ENCODE measurements at places on chromosomes 2 and 18.

DNA sequence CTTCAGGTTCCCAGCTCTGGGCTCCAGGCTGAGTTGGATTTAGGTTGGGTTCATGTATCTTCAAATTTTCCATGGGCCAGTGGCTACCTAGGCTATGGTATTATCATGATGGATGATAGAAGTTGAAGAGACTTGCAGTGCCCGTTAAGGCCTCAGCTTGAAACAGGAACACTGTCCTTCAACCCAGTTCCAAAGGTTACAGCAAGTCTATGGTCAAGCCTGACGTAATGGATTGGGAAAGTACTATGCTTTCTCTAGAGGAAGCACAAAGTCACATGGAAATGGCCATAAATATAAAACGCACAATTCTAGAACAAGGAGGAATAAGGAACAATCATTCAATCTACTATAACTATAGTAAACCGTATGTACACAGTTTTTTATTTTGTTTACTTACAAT is 593.2 kb downstream of the ZEB2 start:
- no peak for DNase-seq

GRCh38 chr2:190583507-190584337 is 49.2 kb upstream of the NEMP2 start:
- no peak for DNase-seq

DNA sequence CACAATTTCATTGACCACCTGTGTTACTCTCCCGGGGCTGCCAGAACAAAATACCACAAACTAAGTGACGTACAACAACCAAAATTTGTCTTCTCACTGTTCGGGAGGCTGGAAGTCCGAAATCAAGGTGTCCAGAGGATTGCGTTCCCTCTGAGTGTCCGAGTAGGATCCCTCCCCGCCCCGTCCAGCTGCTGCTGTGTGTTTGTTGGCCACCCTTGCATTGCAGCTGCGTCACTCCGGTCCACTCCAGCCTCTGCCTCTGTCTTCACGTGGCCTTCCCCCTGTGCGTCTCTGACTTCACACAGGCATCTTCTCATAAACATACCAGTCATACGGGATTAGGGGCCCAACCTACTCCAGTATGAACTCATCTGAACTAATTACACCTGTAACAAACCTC is 251.8 kb upstream of the SMIM21 start:
- no peak for DNase-seq

- DNase-seq = no peak
These were observed 19.0 kb downstream of the DYNC1I2 start for GRCh38 chr2:171706152-171706803.

GRCh38 chr18:43744960-43745745 is 467.9 kb upstream of the SYT4 start:
- DNase-seq = no peak

GRCh38 chr18:52401236-52401635 is 61.2 kb downstream of the DCC start:
- no peak for DNase-seq

DNA sequence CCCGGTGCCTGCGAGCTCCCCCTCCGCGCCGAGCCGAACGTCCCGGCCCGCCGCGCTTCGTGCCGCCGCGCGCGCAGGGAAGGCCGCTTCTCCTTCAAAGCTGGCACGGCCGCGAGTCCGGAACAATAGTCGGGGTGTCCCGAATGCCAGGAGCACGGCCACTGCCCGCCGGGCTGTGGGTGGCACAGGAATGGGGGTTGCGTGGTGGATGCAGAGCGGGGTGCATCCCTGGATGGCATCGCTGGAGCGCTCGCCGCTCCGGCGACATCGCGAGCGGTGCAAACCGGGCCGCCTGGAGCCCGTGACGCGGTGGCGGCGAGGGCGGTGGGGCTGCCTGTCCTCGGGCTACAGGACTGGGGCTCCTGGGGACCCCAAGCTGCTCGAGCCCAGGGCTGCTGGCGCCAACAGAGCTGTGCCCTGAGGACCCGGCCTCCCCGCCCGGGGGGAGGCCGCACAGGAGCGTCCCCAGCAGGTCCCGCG is 1.1 kb upstream of the SATB2 start:
- no peak for DNase-seq

DNA sequence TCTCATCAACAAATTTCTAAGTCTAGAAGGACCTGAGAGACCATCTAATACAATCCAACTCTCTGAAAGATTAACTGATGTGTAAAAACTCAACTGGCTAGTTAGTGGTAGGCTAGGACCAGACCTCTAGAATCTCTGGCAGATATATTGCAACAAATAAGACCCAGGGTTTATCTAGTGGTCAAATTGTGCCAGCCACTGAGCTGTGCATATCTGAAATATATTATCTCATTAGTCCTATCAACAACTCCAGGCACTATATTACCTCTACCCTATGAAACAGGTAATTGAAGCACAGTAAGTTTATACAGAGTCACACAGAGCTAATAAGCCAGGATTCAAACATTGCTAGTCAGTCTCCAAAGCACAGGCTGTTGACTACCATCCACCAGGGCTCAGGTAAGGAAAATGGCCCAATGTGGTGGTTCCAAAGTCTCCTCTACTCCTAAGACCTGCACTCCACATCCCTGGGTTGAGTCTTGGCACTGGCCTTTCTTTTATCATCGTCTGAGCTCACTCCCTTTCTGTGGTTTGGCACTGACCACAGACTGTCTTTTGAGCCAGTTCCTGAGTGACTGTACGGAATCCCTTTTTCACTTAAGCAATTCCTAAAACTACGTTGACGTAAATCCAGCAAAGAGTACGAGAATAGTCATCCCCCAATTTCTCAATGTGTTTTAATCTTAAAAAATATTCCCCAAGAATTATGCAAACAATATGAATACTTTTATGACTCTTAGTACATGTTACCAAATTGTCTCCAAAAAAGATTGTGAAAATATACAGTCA is 11.9 kb upstream of the PID1 start:
- no peak for DNase-seq

DNA sequence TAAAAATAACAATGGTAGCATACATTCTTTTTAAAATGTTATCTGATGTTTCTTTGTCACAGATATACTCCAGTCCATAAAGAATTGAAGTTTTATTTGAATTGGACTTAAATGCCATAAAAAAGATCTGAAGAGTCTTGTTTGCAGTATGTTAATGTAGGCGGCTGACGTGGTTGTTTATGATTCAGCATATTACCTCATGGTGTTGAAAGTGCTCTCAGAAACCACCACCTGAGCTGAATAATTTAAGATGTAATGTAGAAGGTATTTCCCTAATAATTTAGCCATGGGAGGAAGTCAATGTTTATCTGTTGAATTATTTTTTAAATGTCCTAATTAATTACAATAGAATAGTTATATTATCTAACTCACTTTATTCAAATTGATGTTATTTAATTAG is 58.6 kb upstream of the CHN1 start:
- no peak for DNase-seq

GRCh38 chr18:31598021-31598805 is 6.5 kb downstream of the TTR start:
- no peak for DNase-seq

DNA sequence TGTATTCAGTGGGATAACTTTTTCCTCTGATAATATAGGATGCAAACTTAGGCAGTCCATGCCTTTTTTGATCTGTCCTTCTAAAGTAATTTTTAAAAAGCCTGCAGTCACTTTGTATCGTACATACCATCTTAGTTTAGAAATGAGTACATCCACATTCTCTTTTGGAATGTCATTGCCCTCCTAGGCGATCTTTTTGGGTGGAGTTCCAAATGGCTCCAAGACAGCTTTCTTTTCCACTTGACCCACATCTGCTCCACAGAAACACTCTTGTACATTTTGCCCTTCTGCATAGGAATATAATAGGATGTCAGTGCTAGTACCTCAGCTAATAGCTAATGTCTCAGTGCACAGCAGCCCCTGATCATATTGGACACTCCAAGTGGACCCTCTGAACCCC is 21.8 kb upstream of the HTR2B start:
- DNase-seq = no peak

- DNase-seq = no peak
These were observed 144.1 kb downstream of the EVA1A start for GRCh38 chr2:75416420-75417342.

DNA sequence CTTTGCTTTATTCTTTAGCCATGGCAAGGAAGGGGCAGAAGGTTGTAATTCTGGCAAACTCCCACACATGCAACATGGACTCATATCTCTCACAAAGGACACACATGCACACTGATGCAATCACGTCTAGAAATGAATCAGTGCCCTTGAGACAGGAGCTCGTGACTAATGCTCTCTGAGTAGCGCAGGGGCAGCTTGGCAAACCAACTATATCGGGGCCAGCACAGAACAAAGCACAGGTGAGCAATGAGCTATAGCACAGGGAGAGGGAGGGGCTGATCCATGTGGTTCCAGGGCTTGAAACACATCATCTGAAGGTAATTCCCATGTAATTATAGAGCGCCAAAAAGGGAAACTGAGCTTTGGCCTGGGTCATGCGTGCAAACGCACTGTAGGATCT is 165.2 kb upstream of the KLF7 start:
- no peak for DNase-seq

DNA sequence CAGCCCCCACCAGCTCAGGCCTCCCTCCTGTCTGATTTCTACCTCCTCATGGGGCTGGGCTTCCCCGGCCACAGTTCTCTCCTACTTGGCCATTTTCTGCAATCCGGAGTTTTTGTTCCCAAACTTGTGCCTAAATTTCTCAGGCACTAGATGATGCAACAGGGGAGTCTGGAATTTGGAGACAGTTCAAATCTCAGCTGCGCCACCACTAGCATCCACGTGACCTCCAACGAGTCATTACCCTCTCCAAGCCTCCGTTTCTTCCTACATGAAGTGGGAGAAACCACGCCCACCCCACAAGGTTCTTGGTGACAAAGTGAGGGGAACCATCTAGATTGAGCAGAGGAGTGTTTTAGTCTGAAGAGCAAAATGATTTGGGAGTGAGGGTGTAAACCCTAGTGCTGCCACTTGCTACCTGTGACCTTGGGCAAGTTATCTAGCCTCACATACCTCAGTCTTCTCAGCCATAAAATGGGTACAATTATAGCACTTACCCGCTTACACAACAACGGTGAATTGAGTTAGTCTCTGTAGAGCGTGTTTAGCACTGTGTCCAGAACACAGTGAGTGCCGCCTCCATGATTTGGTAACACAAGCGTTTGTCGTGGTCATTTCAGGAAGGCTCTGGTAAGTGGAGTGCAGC is 61.4 kb upstream of the ASAP2 start:
- no peak for DNase-seq

DNA sequence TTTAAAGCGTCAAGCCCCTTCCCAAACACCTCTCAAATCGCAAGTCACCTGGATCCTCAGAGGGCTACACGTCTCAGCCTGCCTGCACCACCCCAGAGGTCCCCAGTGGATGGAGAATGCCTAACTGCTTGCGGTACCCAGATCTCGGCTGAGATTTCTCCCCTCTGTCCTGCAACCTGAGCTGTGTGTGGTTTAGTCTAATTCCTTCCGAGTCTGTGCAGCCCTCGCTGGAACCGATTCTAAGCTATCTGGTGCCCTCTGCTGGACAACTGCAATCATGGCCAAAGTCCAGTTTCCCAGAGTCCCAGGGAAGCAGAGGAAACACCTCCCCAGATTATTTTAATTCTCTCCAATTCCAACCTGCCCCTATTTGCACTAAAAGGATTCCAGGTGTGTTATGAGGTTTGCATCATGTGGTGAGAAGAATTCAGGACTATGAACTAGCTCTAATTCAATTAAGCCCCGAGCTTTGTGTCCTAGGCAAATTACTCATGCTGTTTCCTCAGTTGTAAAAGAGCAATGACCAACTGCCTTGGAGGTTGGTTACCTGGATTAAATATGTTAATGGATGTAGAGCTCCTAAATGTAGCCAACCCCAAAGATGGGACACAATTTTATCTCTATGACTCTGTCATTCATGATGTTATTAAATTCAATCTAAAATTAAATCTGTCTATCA is 276.1 kb upstream of the NCKAP5 start:
- DNase-seq = no peak

DNA sequence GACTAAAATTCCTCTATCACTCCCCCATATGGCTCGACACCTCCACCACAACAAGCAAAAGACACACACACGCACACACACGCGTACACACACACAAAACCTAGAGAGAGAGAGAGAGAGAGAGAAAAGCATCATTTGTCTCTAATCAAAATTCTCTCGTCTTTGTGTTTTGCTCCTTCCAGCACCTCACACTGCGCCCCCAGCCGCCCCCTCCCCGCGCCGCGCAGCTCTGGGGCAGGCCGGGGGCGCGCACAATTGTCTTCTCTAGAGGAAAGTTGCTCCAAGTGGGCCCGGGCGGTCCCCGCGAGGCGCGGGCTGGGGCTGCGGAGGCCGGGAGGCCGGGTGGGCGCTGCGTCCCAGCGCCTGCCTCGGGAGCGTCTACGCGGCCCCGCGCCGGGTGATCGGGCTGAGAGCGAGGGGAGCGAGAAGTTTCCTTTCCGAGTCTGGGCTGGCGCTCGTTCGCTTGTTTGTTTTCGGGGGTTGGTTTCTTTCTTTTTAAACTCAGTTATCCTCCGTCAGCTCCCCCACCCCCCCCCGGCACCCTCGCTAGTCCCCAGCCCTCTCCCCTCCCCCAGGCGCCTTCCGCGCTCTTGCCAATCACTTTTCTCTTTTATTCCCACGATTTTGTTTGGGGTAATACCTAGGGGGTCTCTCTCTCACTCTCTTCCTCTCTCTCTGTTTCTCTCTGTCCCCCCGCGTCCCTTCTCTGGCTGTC is 4.1 kb downstream of the ZEB2 start:
- no peak for DNase-seq

DNA sequence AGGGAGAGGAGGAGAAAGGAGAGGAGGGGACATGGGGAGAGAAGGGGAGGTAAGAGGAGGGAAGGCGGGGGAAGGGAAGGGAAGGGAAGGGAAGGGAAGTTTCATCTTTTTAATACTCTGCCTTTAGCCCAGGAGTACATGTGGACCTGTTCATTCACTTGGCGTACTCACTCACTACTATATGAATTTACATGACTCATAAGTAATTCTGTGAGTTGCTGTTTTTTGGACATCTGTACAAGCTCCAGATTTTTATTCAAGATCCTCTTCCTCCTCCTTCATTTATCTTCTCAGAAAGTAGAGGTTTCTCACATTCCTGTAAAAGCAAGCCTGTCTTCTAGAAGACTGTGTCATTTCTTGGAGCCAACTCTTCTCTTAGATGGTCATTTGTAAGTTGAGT is 84.6 kb downstream of the RDH14 start:
- no peak for DNase-seq

- no peak for DNase-seq
These were observed 114.8 kb downstream of the DIS3L2 start for GRCh38 chr2:232076272-232076671.

- no peak for DNase-seq
These were observed 59.3 kb upstream of the RFX8 start for GRCh38 chr2:101534149-101534611.

- DNase-seq = no peak
These were observed 3.5 kb downstream of the NCKAP1 start for GRCh38 chr2:183034806-183035205.

DNA sequence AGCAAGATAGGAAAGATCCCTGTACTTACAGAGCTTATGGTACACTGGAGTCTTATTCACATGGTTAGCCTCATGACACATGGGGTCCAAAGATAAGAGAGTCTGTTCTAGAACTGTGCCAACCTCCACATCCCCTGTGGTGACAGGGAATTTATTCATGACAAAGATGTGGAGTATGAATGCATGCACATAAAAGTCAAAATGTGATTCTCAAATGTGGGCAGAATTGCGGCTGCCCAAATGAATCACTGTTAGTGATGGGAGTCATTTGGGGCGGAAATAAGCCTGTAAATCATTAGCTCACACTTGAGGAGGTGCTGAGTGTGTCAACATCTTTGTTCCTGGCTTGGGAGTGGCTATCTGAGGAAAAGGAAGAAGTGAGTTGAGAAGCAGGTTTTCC is 560.6 kb downstream of the SLC4A3 start:
- no peak for DNase-seq
